ENCODE measurements at places on chromosomes 12 and 14. TPM values are rescaled to one million over a fixed set of nuclear protein-coding genes. Genes with fewer than 3 reads are reported as not detected.

DNA sequence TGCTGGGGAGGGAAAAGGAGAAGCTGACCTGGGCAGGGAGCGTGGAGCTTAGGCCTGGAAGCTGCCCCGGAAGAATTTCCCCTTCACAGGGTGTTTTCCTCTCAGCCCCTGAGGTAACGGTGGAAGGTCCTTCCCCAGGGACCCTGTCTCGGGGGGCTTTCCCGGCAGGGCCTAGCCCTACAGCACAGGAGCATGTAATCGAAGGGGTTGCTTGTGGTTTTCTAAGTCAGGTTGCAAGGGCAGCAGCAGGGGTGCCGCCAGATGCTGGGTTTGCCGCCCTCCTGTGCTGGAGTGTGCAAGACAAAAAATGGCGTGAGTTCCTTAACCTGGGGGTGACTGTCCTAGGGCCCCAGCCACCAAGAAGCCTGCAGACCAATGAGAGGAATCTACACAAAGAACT, 1.6 kb upstream of the KRT74 start:
- no peak overlapping the region for H3K4me3 ChIP-seq
- DNase-seq: no peak
- no peaks in the 10 kb centered on the region for H3K36me3 ChIP-seq
- no peaks in the 10 kb centered on the region for H3K27me3 ChIP-seq

- H3K4me3 ChIP-seq: no peak overlapping the region
- H3K4me1 ChIP-seq: no peaks in the 10 kb centered on the region
- peaks cover 7% of the 10 kb centered on the region for H3K36me3 ChIP-seq
- peaks cover 7% of the 10 kb centered on the region for H3K27me3 ChIP-seq
- DNase-seq: no peak
- no peak overlapping the region for H3K27ac ChIP-seq
These were observed 264.4 kb downstream of the EFCAB11 start for GRCh38 chr14:89690139-89690538.

GRCh38 chr14:34981743-34982420, 910 bp upstream of the SRP54 start:
- peaks cover 4% of the 10 kb centered on the region for H3K4me1 ChIP-seq
- H3K36me3 ChIP-seq: no peaks in the 10 kb centered on the region
- no peak overlapping the region for H3K27ac ChIP-seq
- H3K27me3 ChIP-seq: 0 out of 2 replicates have a peak, but pooled peaks cover 4% of the 10 kb centered on the region
- DNase-seq: peak; percentile 21

DNA sequence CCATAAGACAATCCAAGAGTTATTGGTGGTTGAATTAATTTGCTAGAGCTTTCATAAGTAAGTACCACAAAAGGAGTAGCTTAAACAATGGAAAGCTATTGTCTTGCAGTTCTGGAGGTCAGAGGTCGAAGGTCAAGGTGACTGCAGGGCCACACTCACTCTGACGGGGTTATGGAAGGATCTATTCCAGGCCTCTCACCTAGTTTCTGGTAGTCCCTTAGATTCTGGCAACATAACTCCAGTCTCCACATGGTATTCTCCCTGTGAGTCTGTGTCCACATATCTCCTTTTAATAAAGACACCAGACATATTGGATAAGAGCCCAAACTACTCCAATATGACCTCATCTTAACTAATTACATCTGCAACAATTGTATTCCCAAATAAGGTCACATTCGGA, 273.4 kb downstream of the FOXN3 start:
- no peak for DNase-seq
- H3K4me3 ChIP-seq: no peak overlapping the region
- peaks cover 35% of the 10 kb centered on the region for H3K4me1 ChIP-seq
- H3K27me3 ChIP-seq: peaks cover 24% of the 10 kb centered on the region
- no peak overlapping the region for H3K27ac ChIP-seq
- peaks cover 5% of the 10 kb centered on the region for H3K36me3 ChIP-seq

- peak overlapping the region; percentile 60 for H3K27ac ChIP-seq
- H3K36me3 ChIP-seq: peaks cover 21% of the 10 kb centered on the region
- DNase-seq: no peak
- peaks cover 10% of the 10 kb centered on the region for H3K4me1 ChIP-seq
These were observed 58.3 kb upstream of the HECTD1 start for GRCh38 chr14:31265701-31266398.

- DNase-seq: no peak
- no peak overlapping the region for H3K27ac ChIP-seq
- H3K36me3 ChIP-seq: no peaks in the 10 kb centered on the region
- no peak overlapping the region for H3K4me3 ChIP-seq
- no peaks in the 10 kb centered on the region for H3K4me1 ChIP-seq
These were observed 357.4 kb downstream of the C12orf50 start for GRCh38 chr12:87671757-87672156.

- no peak overlapping the region for H3K4me3 ChIP-seq
- no peaks in the 10 kb centered on the region for H3K36me3 ChIP-seq
- no peak overlapping the region for H3K27ac ChIP-seq
- no peaks in the 10 kb centered on the region for H3K27me3 ChIP-seq
- no peak for DNase-seq
These were observed 19.2 kb downstream of the IL26 start for GRCh38 chr12:68206446-68206845.

DNA sequence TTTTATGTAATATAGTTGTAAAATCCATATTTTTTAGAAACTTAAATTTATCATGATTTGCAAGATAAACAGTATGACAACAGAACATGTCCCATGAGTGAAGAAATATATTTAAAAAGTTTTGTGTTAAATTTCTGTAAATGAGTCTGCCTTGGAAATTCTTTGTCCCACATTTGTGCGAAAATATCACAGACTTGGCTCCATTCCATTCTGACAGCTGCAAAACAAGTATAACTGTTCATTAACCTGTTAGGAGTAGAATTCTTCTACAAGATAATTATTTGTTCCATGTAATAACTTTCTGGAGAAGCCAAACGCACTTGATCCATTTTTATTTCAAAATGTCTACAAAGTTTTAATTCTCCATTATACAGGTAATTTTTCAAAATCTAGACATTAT, 37.9 kb downstream of the MDM1 start:
- H3K4me1 ChIP-seq: no peaks in the 10 kb centered on the region
- no peaks in the 10 kb centered on the region for H3K27me3 ChIP-seq
- H3K27ac ChIP-seq: no peak overlapping the region
- no peak for DNase-seq

GRCh38 chr14:64680013-64680713, 24.1 kb upstream of the PLEKHG3 start:
- no peak for DNase-seq
- no peak overlapping the region for H3K4me3 ChIP-seq
- H3K4me1 ChIP-seq: peaks cover 28% of the 10 kb centered on the region
- H3K36me3 ChIP-seq: no peaks in the 10 kb centered on the region
- H3K27me3 ChIP-seq: no peaks in the 10 kb centered on the region

DNA sequence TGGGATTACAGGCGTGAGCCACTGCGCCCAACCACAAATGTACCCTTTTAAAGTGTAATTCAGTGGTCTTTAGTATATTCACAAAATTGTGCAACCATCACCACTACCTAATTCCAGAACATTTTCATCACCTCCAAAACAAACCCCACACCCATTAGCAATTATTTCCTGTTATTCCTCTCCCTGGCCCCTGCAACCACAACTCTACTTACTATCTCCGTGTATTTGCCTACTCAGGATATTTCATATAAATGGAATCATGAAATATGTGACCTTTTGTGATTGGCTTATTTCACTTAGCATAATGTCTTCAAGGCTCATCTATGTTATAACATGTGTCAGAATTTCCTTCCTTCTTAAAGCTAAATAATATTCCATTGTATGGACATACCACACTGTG, 16.0 kb upstream of the AQP2 start:
- peaks cover 6% of the 10 kb centered on the region for H3K4me1 ChIP-seq
- H3K27ac ChIP-seq: no peak overlapping the region
- DNase-seq: no peak

GRCh38 chr12:27081668-27082111, 688 bp downstream of the C12orf71 start:
- H3K27me3 ChIP-seq: no peaks in the 10 kb centered on the region
- DNase-seq: peak; percentile 25
- H3K36me3 ChIP-seq: no peaks in the 10 kb centered on the region
- H3K4me1 ChIP-seq: no peaks in the 10 kb centered on the region
- no peak overlapping the region for H3K27ac ChIP-seq

- DNase-seq: no peak
- H3K4me3 ChIP-seq: no peak overlapping the region
- peaks cover 16% of the 10 kb centered on the region for H3K27me3 ChIP-seq
- no peak overlapping the region for H3K27ac ChIP-seq
These were observed 851.0 kb downstream of the TMEM121 start for GRCh38 chr14:106377432-106377831.

GRCh38 chr12:128977441-128977840, 124.2 kb downstream of the GLT1D1 start:
- no peaks in the 10 kb centered on the region for H3K4me1 ChIP-seq
- H3K4me3 ChIP-seq: no peak overlapping the region
- H3K36me3 ChIP-seq: peaks cover 64% of the 10 kb centered on the region

GRCh38 chr12:127013197-127013596, 1253.8 kb upstream of the TMEM132C start:
- peaks cover 40% of the 10 kb centered on the region for H3K36me3 ChIP-seq
- no peak overlapping the region for H3K4me3 ChIP-seq
- H3K27me3 ChIP-seq: peaks cover 8% of the 10 kb centered on the region
- H3K27ac ChIP-seq: no peak overlapping the region
- DNase-seq: no peak
- H3K4me1 ChIP-seq: no peaks in the 10 kb centered on the region

DNA sequence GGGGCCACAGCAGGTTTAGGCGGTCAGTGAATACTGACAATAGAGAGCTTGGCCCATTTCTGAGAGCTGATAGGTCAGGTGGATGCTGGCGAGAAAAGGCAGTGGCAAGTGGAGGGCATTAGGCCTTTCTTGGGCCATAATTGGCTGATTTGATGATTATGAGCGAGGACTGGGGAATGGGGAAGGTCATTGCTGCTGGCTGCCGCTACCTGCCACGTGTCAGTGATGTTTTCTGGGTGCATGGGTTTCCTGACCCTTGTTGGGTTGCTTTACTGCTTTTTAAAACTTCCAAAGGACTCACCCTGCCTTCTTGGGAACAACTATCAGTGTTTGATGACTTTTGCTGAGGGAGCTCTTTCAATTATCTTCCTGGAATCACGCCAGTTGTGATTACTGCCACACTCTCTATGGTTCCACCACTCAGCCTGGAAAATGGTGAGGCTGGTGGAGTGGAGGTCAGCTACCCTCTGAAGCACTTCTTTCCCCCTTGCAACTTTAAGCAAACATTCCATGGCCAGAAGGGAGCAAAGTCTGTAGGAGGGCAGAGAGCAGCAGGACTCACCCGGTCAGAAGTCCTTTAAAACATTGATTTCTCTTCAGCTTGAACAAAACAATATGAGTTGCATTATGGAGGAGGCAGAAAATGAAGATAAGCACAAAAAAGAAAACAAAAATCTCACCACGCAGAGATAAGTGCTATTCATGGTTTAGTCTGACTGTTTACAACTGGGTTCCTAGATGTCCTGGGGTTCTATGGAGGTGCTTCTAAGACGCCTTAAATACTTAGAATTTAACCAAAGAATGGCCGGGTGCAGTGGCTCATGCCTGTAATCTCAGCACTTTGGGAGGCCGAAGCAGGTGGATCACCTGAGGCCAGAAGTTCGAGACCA, 12.1 kb upstream of the SLC10A1 start:
- no peak overlapping the region for H3K27ac ChIP-seq
- no peak overlapping the region for H3K4me3 ChIP-seq
- no peak for DNase-seq
- H3K27me3 ChIP-seq: no peaks in the 10 kb centered on the region

GRCh38 chr12:89098441-89099112, 253.7 kb downstream of the DUSP6 start:
- H3K27ac ChIP-seq: peak overlapping the region; percentile 85
- H3K36me3 ChIP-seq: no peaks in the 10 kb centered on the region
- peaks cover 56% of the 10 kb centered on the region for H3K4me1 ChIP-seq
- peaks cover 16% of the 10 kb centered on the region for H3K27me3 ChIP-seq
- H3K4me3 ChIP-seq: peak overlapping the region; percentile 49

GRCh38 chr14:93302688-93303581, 29.9 kb downstream of the BTBD7 start:
- peak overlapping the region; percentile 59 for H3K27ac ChIP-seq
- H3K27me3 ChIP-seq: no peaks in the 10 kb centered on the region

DNA sequence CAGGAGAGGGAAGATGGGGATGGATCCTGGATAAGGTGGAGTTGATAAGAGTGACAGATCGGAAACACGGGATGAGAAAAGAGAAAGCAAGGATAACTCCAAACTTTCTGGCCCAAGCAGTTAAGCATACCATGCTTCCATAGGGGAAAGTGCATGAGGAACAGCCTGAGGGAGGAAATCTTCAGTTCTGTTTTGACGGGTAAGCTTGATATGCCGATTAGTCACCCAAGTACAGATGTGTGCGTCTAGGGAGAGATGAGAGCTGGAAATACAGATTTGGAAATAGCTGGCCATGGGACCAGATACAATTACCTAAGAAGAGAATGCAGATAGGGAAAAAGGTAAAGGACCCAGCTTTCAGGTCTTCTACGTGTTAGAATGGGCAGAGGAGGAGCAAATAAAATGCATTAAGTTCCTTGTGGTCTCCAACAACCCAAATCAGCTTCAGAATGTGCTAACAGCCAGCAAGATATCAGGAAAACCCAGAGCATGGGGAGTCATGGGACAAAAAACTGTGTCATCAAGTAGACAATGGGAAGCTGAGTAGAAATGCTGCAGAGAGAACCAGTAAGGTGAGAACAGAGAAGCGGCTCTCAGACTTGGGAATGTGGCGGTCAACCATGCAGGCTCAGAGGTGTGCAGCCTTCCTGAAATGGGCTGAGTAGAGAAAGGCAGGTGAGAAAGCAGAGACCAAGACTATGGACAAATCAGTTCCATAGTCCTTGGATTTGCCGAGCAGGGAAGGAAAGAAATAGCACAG, 56.3 kb downstream of the PPP1R36 start:
- peaks cover 3% of the 10 kb centered on the region for H3K4me1 ChIP-seq
- H3K27ac ChIP-seq: no peak overlapping the region
- no peak for DNase-seq
- H3K36me3 ChIP-seq: no peaks in the 10 kb centered on the region

GRCh38 chr12:118430516-118430915, 54.2 kb downstream of the SUDS3 start:
- H3K27me3 ChIP-seq: no peaks in the 10 kb centered on the region
- no peak overlapping the region for H3K27ac ChIP-seq
- H3K4me3 ChIP-seq: no peak overlapping the region

GRCh38 chr12:4819654-4820053, 90.1 kb upstream of the KCNA1 start:
- DNase-seq: no peak
- H3K4me1 ChIP-seq: peaks cover 9% of the 10 kb centered on the region
- H3K4me3 ChIP-seq: no peak overlapping the region
- H3K36me3 ChIP-seq: no peaks in the 10 kb centered on the region

DNA sequence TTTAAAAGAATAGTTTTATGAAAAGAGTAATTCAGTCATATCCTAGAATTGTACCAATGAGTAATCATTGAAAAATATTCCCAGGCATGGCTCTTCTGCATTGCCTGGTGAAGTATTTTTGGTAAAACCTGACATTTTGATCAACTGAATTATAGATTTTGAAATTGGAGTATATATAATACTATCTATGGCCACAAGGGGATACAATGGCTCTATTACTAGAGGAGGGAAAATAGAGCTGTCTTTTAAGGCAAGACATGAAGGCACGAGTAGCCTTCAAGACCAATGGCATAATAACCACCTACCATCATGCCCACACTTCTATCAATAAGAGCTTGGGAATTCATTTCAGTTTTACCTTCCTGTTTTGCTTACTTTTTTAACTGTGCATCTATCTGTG, 1241.4 kb upstream of the TMEM132C start:
- DNase-seq: no peak
- no peak overlapping the region for H3K27ac ChIP-seq
- H3K36me3 ChIP-seq: peaks cover 64% of the 10 kb centered on the region
- no peak overlapping the region for H3K4me3 ChIP-seq

The APOF gene
- total RNA-seq: 0.11 TPM

The NOVA1 gene
- total RNA-seq: 14.6 TPM

The IAPP gene
- total RNA-seq: not detected

The GRIN2B gene
- total RNA-seq: 1.6 TPM

The GPR162 gene
- total RNA-seq: 8.2 TPM

The GPR135 gene
- total RNA-seq: 1.6 TPM

The ATP5F1B gene
- 1,064 TPM for total RNA-seq

The ANO6 gene
- 41.8 TPM for total RNA-seq
